ENCODE measurements at places on chromosomes 16 and 17.

DNA sequence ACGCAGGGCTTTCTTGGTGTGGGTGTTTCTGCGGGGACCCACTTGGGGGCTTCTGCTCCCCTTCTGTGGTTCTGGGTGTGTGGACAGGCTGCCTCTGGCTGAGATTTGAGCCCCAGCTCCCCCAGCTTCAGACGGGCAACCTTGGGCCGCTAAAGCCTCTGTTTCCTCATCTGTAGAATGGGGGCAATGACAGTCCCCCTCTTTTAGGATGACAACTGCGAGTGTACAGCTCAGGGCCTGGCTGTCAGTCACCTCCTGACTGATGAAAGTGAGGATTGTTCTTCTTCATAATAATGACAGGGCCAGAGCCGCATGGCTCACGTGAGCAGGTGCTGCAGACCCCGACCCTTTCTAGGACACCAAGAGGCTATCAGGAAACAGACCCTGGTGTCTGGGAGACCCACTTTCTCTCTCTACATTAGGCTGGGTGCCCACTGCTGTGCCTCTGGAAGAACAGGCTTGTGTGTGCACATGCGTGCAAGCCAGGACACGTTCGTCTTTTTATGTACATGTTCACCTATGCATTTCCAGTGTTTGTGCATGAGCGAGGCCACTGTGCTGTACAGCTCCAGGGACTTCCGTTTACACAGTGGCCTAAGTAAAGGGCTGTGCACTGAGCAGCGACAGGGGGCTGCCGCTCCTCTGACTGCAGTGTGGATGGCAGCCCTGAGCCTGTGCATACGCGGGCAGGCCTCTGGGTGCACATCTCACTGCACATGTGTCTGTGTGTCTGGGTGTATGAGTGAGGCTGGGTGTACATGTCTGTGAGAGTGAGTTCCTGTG is 4.6 kb downstream of the SPNS3 start:
- no peak for DNase-seq

DNA sequence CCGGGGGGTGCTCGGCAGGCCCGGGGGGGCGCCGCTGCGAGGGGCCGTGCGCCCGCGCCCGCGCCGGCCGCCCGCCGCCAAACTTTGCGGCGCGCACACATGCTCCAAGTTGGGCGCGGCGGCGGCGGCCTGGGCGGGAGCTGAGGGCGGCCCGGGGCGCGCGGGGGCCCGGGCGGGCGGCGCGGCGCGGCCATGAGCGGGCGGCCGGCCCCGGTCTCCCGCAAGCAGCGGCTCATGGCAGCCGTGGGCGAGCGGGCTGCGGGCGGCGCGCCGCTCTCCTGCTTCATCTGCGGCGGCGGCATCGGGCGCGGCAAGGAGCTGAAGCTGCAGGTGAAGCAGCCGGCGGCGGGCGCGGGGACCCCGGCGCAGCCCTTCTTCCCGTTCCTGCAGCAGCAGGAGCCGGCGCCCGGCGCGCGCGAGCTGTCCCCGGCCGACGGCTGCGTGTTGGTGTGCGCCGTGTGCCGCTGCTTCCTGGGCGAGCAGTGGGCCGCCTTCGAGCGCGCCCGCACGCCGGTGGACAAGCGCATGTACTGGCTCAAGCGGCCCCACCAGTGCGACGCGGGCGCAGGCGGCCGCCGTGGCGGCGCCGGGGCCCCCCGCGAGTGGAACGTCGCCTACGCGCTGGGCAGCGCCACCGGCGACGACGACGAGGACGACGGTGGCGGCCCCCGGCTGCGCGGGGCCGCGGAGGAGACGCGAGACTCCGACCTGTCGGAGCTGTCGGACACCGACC is 57.2 kb upstream of the CIBAR2 start:
- DNase-seq, result no peak

- DNase-seq, result no peak
These were observed 11.5 kb upstream of the ZG16 start for GRCh38 chr16:29766571-29766970.

DNA sequence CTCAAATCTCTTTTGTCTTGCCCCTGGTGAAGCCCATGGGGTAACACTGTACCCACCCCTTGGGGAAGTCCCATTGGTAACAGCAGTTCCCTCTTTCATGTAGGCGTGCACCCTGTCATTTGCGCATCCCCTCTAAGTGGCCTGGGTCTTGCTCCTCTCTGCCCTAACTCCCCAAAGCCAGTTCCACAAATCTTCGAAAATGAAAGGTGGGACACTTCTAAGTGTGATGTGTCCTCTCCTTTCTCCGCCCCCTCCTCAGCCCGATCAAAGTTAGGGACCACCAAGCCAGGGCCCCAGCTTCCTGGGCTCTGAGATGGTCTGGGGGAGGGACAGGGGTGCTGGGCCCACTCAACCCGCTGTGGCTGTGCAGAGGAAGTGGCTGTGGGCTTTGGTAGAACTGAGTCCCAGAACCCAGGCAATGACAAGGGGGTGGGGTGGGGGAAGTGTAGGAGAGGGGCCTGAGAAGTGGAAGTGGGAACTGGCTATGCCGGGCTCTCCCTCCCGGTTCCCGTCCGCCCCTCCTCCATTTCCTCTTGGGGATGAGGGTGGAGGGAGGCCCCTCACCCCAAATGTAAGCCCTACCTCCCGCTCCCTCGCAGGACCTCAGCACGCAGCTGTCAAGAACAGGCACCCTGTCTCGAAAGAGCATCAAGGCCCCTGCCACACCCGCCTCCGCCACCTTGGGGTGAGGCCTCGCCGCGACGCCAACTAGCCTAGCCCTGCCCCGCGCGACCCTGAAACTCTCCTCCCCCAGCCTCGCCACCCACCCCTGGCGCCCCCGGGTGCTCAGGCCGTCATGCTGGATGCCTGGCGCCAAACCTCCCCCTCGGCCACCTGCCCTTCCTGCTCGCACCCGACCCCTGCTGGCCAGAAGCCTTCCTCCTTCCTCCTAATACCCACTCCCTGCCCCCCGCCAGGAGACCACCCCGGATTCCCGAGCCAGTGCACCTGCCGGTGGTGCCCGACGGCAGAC is 8.7 kb downstream of the ABI3 start:
- DNase-seq, result peak; percentile 76

GRCh38 chr16:73089420-73089819 is 41.5 kb upstream of the ZFHX3 start:
- DNase-seq, result no peak

- DNase-seq, result peak; percentile 47
These were observed 10.2 kb downstream of the RNF213 start for GRCh38 chr17:80270836-80271235.

DNA sequence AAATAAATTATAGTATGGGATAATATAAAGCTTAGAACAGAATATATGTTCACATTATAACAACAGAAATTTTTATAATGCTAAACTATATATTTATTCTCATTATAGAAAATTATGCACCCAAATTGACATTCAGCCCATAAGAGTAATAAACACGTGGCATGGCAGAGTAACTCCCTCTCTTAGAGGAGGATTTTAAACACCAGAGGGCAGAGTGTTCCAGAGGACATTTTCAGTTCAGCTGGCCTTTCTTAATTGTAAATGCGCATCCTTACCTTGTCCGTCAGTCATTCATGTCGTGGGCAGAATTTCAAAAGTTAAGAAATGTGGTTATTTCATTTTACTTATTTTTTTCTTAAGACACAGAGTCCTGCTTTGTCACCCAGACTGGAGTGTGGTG is 147.1 kb downstream of the TANC2 start:
- DNase-seq, result no peak

DNA sequence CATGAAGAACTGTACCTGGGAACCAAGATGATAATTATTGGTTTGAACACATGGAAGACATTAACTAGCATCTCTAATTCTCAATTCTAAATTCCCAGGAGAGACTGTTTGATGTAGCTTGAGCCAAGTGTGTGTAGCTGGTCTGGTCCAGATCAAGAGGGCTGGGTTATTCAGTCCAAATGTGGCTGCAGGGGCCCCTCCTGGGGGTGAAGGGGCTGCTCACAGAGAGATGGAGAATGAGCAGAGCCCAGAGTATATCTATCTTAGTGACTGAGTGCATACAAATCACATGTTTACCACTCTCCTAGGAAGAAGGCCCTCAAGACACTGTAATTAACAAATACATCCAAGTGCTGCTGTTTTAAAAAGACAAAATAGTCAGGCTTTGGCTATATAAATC is 50.4 kb downstream of the HS3ST2 start:
- DNase-seq, result no peak

All from CD4-positive, alpha-beta T cell treated with Interleukin-21 for 1 hour (primary cell).